ENCODE measurements at places on chromosomes 3 and 15.

DNA sequence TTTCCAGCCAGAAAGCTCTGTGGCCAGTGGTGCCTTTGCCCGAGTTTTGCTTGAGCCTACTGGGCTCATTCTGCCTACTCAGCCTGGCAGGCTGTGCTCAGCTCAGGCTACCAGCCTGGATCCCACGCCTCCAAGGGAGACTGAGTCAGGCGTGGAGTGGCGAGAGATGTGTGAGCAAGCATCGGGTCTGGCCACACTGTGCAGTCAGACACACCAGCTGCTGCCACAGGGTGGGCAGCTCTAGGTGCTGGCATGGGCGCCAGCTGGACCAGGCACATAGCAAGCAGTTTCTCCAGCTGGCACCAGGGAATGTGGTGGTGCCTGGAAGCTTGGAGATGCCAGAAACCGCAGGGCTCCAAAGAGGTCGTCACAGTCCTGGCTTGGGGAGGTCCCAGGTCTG, 498.5 kb upstream of the CNTN4 start:
- no peak overlapping the region for H3K27ac ChIP-seq
- H3K4me1 ChIP-seq = no peaks in the 10 kb centered on the region
- no peak for DNase-seq
- H3K27me3 ChIP-seq = no peaks in the 10 kb centered on the region
- H3K4me3 ChIP-seq = no peak overlapping the region

DNA sequence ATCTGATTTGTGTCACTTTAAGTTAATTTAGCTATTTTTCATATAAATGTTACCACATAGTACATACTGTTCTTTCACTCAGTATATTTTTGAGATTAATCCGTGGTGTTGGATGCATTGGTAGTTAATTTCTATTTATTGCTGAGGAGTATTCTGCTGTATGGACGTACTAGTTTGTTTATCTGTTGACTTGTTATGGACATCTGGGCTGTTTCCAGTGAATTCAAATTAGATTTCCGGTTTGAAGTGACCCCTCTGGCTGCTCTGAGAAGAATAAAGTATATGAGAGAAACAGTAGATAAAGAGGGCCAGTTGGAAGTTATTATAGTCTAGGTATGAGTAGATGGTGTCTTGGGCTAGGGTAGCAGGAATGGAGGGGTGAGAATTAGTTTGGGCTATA, 15.6 kb downstream of the KAT2B start:
- DNase-seq = no peak
- H3K27ac ChIP-seq = peak overlapping the region; percentile 92
- peaks cover 39% of the 10 kb centered on the region for H3K4me1 ChIP-seq
- no peak overlapping the region for H3K4me3 ChIP-seq
- no peaks in the 10 kb centered on the region for H3K36me3 ChIP-seq

GRCh38 chr3:172313671-172314070, 134.6 kb downstream of the GHSR start:
- peaks cover 70% of the 10 kb centered on the region for H3K36me3 ChIP-seq
- no peaks in the 10 kb centered on the region for H3K27me3 ChIP-seq
- DNase-seq = no peak

- H3K27me3 ChIP-seq = peaks cover 9% of the 10 kb centered on the region
- no peaks in the 10 kb centered on the region for H3K4me1 ChIP-seq
- H3K36me3 ChIP-seq = no peaks in the 10 kb centered on the region
- H3K27ac ChIP-seq = no peak overlapping the region
- no peak for DNase-seq
Measured at GRCh38 chr3:14688525-14688924, 13.6 kb downstream of the C3orf20 start.

GRCh38 chr3:171813897-171814460, 3.7 kb upstream of the PLD1 start:
- H3K27ac ChIP-seq = no peak overlapping the region
- H3K4me3 ChIP-seq = no peak overlapping the region
- DNase-seq = no peak
- peaks cover 26% of the 10 kb centered on the region for H3K4me1 ChIP-seq
- H3K27me3 ChIP-seq = no peaks in the 10 kb centered on the region
- no peaks in the 10 kb centered on the region for H3K36me3 ChIP-seq

DNA sequence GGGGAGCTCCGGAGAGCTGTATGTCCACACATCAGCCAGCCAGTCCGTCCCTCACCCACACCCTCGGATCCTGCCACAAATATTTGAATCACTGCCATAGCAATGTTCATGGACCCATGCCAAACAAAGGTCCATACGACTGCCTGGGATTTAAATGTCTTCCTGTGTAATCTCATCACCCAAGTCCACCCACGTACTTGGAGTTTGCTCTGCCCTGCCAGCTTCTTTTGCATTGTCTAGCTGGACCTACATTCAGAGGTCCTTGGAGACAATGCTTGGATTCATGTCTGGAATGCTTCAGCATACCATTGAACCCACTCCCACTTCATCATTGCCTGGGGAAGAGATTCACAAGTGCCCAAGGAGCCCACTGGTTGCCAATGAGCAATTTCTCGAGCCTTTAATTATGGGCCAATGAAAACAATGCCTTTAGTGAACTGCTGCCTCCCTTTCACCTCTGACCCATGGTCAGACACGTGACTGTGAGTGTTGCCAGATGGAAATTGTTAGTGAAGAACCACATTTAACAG, 90.4 kb upstream of the PHLDB2 start:
- H3K27me3 ChIP-seq = no peaks in the 10 kb centered on the region
- H3K4me3 ChIP-seq = no peak overlapping the region
- H3K4me1 ChIP-seq = peaks cover 41% of the 10 kb centered on the region
- H3K36me3 ChIP-seq = peaks cover 26% of the 10 kb centered on the region
- peak overlapping the region; percentile 81 for H3K27ac ChIP-seq

DNA sequence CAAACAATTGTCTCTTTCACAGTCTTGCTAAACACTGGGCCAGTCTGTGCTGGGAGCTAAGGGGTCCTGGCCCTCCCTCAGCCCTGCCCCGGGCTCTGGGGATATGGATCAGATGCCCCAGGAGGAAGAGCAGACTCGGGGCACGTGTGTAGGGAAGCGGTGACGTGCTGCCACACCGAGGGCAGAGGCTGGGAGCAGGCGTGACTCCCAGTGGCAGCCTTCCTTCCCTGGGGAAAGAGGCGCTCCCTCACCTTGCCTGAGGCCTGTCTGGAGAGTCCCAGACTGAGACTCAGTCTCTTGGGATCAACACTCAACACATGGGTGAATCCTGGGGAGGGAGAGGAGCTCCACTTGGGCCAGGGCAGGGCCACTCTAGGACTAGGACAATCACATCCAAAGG, 54.1 kb upstream of the GRIP2 start:
- no peaks in the 10 kb centered on the region for H3K27me3 ChIP-seq
- no peaks in the 10 kb centered on the region for H3K4me1 ChIP-seq
- no peak overlapping the region for H3K27ac ChIP-seq

DNA sequence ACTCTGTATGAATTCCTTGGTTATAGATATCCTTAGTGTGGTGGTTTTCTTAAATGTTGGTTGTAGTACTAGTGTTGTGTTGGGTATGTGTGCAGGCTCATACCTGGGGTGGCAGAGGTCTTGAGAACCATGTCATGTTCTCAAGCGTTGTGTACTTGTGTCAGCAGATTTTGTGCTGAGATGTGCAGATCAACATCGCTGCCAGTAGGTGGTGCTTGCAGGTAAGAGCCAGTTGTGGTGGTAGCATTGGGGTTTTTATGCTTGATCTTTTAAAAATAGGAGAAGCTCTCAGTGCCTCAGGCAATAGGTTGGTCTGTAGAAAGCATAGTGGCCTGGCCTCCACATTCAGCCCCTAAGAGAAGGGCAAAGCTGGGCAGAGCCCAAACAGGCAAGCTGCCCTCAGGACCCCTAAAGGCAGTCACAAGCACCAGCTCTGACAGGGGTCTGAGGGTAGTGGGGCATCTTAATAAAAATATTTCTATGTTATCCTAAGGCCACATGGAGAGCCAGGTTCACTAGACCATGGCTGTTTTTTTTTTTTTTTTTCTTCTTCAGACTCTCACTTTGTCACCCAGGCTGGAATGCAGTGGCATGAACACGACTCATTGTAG, 164.0 kb downstream of the IL20RB start:
- H3K4me3 ChIP-seq = no peak overlapping the region
- no peaks in the 10 kb centered on the region for H3K36me3 ChIP-seq
- no peak for DNase-seq
- H3K27me3 ChIP-seq = no peaks in the 10 kb centered on the region
- H3K27ac ChIP-seq = no peak overlapping the region
- H3K4me1 ChIP-seq = no peaks in the 10 kb centered on the region

DNA sequence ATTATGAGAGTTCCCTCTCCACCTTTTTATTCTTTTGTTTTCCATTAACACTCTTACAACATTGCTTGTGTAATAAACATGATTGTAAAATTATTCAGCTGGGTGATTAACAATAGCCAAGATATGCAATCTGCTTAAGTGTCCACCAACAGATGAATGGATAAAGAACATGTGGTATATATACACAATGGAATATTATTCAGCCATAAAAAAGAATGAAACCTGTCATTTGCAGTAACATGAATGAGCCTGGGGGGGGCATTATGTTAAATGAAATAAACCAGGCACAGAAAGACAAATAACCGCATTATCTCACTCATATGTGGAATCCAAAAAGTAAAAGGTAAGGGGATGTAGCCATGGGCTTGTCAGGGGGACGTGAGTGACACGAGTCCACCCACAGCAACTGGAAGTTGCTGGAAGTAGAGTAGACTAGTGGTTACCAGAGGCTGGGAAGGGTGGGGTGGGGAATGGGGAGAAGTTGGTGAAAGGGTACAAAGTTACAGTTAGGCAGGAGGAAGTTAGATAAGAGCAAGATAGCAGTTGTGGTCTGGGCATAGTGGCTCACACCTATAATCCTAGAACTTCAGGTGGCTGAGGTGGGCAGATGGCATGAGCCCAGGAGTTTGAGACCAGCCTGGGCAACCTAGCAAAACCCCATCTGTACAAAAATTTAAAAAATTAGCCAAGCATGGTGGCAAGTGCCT, 28.7 kb upstream of the CD47 start:
- no peak overlapping the region for H3K4me3 ChIP-seq
- H3K4me1 ChIP-seq = no peaks in the 10 kb centered on the region
- no peaks in the 10 kb centered on the region for H3K27me3 ChIP-seq
- H3K36me3 ChIP-seq = no peaks in the 10 kb centered on the region
- no peak overlapping the region for H3K27ac ChIP-seq

GRCh38 chr3:37852097-37852496, 9.6 kb upstream of the CTDSPL start:
- no peaks in the 10 kb centered on the region for H3K27me3 ChIP-seq
- no peak overlapping the region for H3K4me3 ChIP-seq
- no peak for DNase-seq

- no peak overlapping the region for H3K4me3 ChIP-seq
- H3K27ac ChIP-seq = no peak overlapping the region
- H3K27me3 ChIP-seq = no peaks in the 10 kb centered on the region
- no peaks in the 10 kb centered on the region for H3K4me1 ChIP-seq
- no peaks in the 10 kb centered on the region for H3K36me3 ChIP-seq
Measured at GRCh38 chr3:148203297-148204010, 494.2 kb upstream of the AGTR1 start.

GRCh38 chr15:89472785-89473256, 23.6 kb downstream of the RHCG start:
- peaks cover 12% of the 10 kb centered on the region for H3K4me1 ChIP-seq
- H3K27ac ChIP-seq = no peak overlapping the region
- no peaks in the 10 kb centered on the region for H3K27me3 ChIP-seq

DNA sequence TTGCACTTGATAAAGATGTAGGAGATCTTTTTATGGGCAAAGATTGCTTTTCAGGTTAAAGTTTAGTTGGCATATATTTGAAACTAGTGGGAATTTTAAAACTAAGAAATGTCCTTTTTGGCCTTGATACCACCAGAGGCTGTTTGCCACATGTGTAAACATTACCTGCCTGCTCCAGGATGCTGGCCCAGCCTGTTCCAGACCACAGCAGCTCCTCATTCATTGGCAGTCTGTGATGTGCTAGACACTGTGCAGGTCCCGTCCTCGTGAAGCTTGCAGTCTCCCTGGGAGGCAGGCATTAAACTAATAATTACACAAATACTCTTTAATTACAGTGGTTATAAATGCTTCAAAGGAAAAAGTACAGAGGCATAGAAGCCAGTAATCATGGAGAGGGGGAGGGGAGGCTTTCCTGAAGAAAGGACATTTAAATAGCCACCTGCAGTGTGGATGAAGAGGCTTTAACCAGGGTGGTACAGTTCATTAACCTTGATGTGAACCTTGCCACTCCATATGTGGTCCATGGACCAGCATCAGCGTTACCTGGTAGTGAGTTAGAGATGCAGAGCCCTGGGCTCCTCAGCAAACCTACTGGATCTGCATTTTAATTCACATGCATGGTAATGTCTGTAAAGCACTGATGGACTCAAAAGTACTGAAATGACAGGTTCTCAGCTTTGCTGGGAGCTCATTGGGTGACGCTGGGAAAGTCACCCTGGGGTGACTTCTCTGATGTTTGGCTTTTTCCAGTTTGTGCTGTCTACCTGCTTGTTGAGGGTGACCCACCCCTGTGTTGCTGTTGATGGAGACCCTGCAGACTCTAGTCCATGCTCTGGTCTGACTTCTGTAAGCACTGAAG, 5.3 kb downstream of the ZNF710 start:
- H3K27ac ChIP-seq = peak overlapping the region; percentile 99
- peaks cover 47% of the 10 kb centered on the region for H3K4me1 ChIP-seq
- peaks cover 57% of the 10 kb centered on the region for H3K36me3 ChIP-seq
- no peak overlapping the region for H3K4me3 ChIP-seq
- peak; percentile 54 for DNase-seq

GRCh38 chr3:81029861-81030260, 731.6 kb downstream of the GBE1 start:
- no peak for DNase-seq
- H3K36me3 ChIP-seq = no peaks in the 10 kb centered on the region
- H3K27ac ChIP-seq = no peak overlapping the region
- no peak overlapping the region for H3K4me3 ChIP-seq
- no peaks in the 10 kb centered on the region for H3K4me1 ChIP-seq

DNA sequence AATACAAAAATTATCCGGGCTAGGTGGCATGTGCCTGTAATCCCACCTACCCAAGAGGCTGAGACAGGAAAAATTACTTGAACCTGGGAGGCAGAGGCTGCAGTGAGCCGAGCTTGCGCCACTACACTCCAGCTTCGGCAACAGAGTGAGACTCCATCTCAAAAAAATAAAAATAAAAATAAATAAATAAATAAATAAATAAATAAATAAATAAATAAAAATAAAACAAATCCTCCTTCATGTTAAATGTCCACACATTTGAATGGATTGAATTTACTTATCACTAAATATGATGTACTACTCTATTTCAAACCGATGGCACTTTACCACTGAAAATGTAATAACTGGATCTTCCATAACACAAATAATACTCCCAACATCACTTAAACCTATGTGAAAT, 36.3 kb downstream of the ZBTB20 start:
- DNase-seq = no peak
- no peaks in the 10 kb centered on the region for H3K36me3 ChIP-seq
- H3K4me1 ChIP-seq = no peaks in the 10 kb centered on the region
- no peaks in the 10 kb centered on the region for H3K27me3 ChIP-seq

DNA sequence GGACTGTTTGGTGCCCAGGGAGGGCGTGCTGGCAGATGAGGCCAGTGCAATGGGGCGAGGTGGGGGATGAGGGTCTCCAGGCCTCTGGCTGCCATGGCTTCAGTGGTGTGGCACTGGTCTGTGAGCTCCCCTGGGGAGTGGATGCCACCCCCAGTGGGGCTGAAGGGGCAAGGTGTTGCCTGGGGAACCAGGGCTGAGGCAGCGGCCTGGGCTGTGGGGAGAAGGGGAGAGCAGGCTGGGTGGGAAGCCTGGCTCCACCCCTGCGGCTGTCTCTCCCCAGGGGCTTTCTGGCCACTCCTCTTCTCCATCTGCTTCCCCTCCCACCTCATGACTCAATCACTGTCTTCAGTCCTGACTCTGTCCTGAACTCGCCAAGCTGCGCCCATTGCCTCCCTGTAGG, 88.4 kb upstream of the TLE3 start:
- no peak overlapping the region for H3K27ac ChIP-seq
- H3K4me3 ChIP-seq = no peak overlapping the region
- no peak for DNase-seq
- no peaks in the 10 kb centered on the region for H3K36me3 ChIP-seq
- H3K27me3 ChIP-seq = no peaks in the 10 kb centered on the region

All from RWPE2 (cell line).